Body of pancreas (tissue), 4 donors: ENCODE measurements at places on chromosomes 16 and 17.

GRCh38 chr16:81637336-81638235, 141.5 kb upstream of the PLCG2 start:
- no peak for DNase-seq

GRCh38 chr17:28997806-28998205, 8.0 kb downstream of the SEZ6 start:
- DNase-seq = no peak

DNA sequence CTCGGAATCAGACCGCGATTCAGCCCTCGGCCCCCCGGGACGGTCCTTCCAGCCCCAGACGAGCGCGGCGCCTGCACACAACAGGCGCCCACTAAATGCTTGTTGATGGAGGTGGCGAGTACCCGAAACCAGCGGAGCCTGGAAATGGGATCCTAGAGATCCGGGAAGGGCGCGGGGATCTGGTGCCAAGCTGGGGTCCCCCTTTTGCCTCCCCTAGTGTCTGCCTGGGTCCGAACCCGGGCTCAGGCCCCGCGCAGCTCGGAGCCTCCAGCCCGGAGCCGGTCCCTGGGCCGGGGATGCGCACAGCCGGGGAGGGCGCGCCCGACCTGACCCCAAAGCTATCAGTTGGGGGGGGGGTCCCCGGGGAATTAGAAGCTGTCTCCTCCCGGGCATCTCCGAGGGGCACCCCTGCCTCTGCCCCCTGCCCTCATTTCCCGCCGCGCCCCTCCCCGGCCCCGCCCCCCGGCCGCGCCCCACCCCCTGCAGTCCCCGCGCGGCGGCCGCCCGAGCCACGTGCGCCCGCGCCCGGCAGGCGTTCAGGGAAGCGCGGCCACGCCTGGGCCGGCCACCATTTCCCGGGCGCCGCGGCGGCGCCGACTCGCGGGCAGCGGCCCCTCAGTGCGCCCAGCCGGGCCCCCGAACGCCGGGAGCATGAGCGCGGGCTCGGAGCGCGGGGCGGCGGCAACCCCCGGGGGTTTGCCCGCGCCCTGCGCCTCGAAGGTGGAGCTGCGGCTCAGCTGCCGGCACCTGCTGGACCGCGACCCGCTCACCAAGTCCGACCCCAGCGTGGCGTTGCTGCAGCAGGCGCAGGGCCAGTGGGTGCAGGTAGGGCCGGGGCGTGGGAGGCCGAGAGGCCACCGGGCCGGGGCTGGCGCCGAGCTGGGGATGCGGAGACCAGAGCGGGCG, at the start of gene CPNE7:
CPNE7 (plus strand) TSS at position 512 of the 906 bp plus-strand sequence; CDS start at position 652, 140 bp downstream.
- no peak for DNase-seq

DNA sequence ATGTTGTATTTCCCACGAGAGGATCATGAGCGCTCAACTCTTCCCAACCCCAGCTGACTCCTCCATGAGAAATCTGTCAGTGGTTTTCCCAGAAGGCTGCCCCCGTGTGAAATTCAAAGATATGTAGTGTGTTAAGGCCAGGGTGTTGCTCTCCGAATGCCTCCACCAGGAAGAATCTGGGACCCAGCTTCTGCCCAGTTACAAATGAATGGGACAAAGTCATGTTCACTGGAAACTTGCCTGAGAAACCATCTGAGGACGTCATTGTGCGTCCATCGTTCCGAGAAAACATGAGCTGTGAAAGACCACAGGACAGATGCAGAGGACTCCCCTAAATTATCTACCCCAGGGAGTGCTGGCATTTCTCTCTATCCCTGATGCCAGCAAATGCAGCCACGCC, 86.0 kb downstream of the AIPL1 start:
- no peak for DNase-seq

DNA sequence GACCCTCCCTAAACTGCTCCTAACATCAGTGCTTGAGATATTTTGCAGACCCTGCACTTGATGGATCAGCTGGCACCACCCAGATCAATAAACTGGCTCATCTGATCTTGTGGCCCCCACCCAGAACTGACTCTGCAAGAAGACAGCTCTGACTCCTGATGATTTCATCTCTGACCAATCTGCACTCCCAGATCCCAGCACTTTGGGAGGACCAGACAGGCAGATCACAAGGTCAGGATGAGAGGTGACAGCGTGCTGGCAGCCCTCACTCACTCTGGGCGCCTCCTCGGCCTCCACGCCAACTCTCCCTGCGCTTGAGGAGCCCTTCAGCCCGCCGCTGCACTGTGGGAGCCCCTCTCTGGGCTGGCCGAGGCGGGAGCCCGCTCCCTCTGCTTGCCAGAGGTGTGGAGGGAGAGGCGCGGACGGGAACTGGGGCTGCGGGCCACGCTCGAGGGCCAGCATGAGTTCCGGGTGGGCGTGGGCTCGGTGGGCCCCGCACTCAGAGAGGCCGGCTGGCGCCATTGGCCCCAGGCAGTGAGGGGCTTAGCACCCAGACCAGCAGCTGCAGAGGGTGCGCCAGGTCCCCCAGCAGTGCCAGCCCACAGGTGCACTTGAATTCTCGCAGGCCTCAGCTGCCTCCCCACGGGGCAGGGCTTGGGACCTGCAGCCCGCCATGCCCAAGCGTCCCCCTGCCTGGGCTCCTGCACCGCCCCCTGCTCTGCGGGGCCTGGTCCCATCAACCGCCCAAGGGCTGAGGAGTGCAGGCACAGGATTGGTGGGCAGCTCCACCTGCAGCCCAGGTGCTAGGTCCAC, 2.4 kb upstream of the C16orf54 start:
- no peak for DNase-seq

- DNase-seq = peak; percentile 90
Measured at GRCh38 chr17:50200457-50201275, 765 bp downstream of the COL1A1 start.

DNA sequence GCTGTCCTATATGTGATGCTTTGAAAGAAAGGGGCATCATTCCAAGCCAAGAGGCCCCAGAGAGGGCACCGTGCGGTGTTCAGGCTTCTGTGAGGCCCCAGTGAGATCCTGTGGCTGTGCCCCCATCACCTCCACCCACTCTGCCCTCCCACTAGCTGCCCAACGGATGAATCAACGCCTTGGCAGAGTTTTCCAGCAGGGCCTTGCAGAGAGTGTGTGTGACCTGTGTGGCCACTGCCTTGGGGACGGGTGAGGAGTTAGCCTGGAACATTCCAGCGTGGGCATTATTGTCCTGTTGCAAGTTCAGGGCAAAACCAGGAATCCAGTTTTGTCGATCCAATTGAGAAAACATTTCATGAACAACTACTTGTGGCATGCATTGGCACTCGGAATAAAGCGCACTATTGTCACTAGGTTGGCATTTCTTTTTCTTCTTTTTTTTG, 53.7 kb downstream of the SF3B3 start:
- no peak for DNase-seq

GRCh38 chr17:82302568-82302963, 14.8 kb downstream of the CD7 start:
- no peak for DNase-seq

DNA sequence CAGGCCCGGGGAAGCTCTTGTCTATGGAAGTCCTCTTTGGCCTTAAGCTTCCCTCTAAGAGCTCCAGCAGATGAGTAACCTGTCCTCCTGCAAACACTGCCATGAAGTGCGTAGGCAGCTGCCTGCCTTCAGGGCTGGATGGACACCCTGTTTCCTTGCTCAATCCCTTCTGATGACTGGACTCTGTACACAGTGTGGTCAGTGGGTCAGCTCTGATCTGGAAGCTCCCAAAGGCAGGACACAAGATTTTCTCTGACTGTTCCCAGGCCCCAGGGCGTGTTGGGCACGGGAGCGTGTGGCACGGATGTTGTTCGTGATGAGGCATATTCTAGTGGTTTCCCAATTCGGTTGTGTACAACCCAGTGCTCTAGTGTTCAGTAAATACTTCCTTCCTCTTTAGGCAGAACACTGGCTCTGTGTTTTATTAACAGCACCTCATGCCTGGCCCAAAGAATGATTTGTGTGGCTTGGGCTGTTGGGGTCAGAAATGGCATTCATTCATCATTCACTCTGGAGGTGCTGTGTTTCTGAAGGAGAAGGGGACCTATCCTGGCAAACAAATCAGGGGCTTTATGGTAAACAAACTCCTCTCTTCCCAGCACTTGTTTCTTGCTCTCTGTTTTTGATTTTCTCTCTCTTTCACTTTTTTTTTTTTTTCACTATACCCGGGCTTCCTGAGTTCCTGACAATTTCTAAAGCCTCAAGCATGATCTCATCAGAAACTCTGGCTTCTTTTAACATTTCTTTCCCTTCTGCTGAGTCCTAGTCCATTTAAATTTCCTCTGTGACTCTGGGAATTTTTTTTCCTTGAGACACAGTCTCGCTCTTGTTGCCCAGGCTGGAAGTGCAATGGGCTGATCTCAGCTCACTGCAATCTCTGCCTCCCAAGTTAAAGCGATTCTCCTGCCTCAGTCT, 12.0 kb upstream of the RNF157 start:
- no peak for DNase-seq

GRCh38 chr17:12047681-12048376, 27.2 kb downstream of the MAP2K4 start:
- no peak for DNase-seq

DNA sequence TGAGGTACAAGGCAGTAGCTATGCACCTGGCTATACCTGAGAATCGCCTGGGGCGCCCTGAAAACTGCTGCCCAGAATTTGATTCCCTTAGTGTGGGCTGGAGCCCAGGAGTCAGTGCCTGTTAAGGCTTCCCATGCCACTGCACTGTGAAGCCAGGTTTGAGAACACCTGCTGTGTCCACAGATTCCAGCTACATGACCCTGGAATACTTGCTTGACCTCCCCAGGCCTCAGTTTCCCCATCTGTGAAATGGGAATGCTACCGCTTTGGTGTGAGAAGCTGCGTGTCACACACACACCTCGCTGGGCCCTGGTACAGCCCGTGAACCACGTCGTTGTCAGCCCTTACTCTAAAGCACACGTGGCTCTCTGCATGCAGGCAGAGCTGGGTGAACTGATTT, 271.0 kb downstream of the C16orf95 start:
- no peak for DNase-seq

- DNase-seq = no peak
Measured at GRCh38 chr17:35743626-35744328, 9.3 kb downstream of the GAS2L2 start.

GRCh38 chr16:16150117-16150877, 73.0 kb downstream of the ABCC6 start:
- DNase-seq = peak; percentile 78

DNA sequence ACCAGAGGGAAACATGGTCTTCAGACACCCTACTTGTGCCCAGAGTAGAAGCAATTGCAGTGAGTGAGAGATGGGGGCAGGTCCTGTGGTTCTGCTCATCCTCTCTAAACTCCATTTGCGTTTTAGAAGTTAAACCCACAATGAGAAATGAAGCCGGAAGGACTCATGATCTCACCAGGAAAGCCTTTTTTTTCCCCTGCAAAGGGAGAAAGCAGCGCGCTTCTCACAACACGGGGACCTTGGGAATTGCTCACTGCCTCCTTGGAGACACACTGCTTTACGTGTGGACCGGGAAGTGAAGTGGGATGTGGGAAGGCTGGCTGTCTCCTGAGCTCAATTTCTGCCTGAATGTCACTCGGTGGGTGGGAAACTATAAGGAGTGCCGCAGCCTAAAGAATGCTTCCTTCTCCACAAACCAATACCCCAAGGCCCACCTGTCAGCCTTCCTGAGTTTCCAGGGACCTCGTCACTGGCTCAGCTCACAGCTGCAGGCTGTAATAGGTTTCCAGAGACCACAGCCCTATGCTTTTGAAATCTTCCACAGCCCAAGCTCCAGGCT, 365.4 kb downstream of the XYLT1 start:
- no peak for DNase-seq

- no peak for DNase-seq
Measured at GRCh38 chr16:35626041-35626440, 2166.6 kb downstream of the TP53TG3F start.
